ENCODE measurements at places on chromosomes 3 and 15.

DNA sequence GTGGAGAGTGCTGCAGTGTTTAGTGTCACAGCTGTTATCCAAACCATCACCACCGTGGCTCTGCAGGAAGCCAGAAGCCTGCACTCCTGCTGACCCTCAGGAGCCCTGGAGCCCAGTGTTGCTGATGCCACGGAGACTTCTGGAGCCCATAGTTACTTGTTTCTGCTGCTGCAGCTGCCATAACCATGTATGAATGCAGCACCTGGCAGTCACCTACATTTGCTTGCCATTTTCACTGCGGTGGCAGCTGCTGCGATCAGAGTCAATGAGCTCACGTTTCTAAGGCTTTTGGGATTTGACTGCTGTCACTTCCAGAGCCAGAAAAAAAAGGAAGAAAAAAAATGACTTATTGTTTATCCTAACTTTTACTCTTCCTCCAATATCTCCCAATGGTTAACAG lies 299.2 kb upstream of the THRB start:
- DNase-seq = no peak
- H3K4me3 ChIP-seq = no peak overlapping the region
- no peak overlapping the region for H3K27ac ChIP-seq
- no peaks in the 10 kb centered on the region for H3K4me1 ChIP-seq
- H3K27me3 ChIP-seq = no peaks in the 10 kb centered on the region

DNA sequence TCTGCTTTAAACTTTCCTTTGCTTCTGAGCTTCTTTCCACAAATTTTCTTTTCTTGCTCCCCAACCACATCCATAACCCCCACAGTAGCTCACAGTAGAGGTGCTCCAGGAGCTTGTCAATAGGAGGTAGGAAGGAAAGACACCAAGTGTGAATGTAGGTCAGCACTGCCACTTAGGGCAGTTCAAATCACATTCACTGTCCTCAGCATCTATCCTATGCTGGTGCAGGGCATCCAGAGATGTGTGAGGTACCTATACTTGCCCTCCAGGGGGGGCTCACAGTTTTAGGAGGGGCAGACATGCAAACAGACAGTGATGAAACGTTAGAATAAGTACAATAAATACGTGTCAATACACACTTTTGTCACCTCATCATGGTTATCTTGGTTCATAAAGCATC lies 1.5 kb upstream of the SPSB4 start:
- peaks cover 7% of the 10 kb centered on the region for H3K27me3 ChIP-seq
- DNase-seq = no peak
- H3K4me3 ChIP-seq = no peak overlapping the region
- H3K4me1 ChIP-seq = peaks cover 24% of the 10 kb centered on the region
- H3K27ac ChIP-seq = no peak overlapping the region

DNA sequence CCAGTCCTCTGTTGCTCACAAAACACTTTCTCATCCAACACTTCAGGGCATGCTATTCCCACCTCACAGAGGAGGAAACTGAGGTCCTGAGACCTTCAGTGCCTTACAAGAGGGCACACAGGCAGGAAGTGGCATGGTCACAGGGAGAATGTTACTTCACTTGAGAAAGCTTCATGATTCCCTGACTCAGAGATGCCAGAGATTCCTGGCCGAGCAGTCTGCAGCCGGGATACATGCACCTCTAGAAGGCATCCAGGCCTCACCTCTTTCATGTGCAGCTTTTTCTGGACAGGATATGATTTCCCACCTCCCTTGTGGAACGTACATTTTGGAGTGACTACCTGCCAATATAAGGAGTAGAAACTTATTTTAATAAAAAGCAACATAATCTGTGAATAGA lies 2.8 kb upstream of the SST start:
- H3K4me1 ChIP-seq = no peaks in the 10 kb centered on the region
- H3K27ac ChIP-seq = no peak overlapping the region
- H3K27me3 ChIP-seq = no peaks in the 10 kb centered on the region
- DNase-seq = no peak
- H3K4me3 ChIP-seq = no peak overlapping the region
- no peaks in the 10 kb centered on the region for H3K36me3 ChIP-seq

- H3K27ac ChIP-seq = peak overlapping the region; percentile 43
- no peak overlapping the region for H3K4me3 ChIP-seq
- no peaks in the 10 kb centered on the region for H3K36me3 ChIP-seq
- H3K4me1 ChIP-seq = peaks cover 50% of the 10 kb centered on the region
- no peaks in the 10 kb centered on the region for H3K27me3 ChIP-seq
These were observed 9.3 kb upstream of the SRP14 start for GRCh38 chr15:40048211-40048792.

DNA sequence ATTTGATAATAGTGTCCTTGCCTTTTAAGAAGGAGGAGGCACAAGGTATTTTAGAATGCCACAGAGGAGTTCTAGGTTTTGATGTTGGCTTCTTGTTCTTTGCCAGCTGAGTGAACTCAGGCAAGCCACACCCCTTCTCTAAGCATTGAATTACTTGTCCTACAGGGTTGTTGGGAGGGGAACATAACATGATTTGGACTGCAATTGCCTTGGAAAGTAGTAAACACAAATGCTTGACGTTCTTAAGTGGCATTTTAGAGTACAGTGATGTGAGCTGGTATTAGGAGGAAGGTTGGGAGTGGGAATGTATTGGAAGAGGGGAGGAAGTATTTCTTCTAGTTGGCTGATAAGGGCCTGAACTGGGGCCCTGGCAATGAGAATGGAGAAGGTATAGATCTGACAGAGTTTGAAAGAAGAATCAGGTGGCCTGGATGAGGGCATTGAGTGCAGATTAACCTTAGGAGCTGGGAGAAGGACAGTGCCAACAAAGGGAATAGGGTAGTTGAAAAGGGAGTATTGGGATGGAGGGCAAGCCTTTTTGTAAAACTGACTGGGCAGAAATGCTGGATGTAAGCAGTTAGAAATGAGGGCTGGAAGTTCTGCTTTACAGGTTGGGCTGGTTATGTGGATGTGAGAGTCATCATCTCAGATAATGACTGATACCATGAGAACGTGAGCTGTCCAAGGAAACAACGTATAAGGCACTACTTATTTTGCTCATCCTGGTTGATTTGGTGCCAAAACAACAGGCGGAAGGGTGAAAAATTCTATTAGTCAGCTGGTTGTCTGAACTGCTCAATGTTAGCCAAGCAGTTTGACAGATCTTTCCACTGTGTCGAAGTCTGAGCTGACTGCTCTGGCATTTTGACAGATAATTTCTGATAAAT lies 16.7 kb downstream of the KAT2B start:
- H3K27me3 ChIP-seq = no peaks in the 10 kb centered on the region
- H3K27ac ChIP-seq = peak overlapping the region; percentile 56
- H3K36me3 ChIP-seq = no peaks in the 10 kb centered on the region
- no peak for DNase-seq
- no peak overlapping the region for H3K4me3 ChIP-seq

GRCh38 chr3:113105093-113105449 lies 106.3 kb upstream of the BOC start:
- H3K27me3 ChIP-seq = no peaks in the 10 kb centered on the region
- H3K4me1 ChIP-seq = no peaks in the 10 kb centered on the region
- H3K36me3 ChIP-seq = no peaks in the 10 kb centered on the region
- no peak overlapping the region for H3K27ac ChIP-seq
- no peak overlapping the region for H3K4me3 ChIP-seq

DNA sequence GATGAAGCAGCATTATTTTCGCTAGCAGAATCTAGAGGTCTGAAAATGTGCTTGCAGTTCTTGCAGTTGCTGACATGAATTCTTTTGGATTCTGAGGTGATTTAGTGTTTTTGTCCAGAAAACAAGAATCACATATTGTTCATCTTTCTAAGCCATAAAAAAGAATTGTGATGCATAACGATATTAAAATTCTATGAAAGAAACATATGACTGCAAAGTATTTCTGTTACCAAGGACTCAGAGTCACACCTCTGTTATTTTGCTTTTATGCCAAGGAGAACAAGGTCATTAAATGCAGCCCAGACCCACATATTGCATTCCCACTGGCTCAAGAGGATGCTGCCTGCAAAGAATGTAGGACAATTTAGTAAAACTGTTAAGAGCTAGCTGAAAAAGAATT lies 299.8 kb upstream of the GPR149 start:
- no peak overlapping the region for H3K4me3 ChIP-seq
- H3K27ac ChIP-seq = no peak overlapping the region
- no peaks in the 10 kb centered on the region for H3K4me1 ChIP-seq
- no peaks in the 10 kb centered on the region for H3K27me3 ChIP-seq
- H3K36me3 ChIP-seq = no peaks in the 10 kb centered on the region

DNA sequence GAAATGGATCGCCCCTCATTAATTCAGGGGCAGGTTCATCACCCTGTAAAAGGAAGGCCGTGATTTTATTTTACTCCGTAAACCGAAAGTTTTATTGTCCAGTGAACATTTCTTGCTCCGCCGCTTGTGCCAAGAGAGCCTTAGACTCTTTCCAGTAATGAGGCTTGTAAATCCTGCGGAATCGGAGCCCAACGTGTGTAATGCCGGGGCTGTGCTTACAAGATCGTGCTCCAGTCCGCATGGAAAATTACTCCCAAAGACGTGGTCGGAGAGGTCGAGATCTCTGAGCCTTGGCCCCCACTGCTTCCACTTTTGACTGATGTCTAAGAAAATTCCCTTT lies 649 bp upstream of the PLOD2 start:
- H3K36me3 ChIP-seq = no peaks in the 10 kb centered on the region
- peak overlapping the region; percentile 95 for H3K27ac ChIP-seq
- peak overlapping the region; percentile 73 for H3K4me3 ChIP-seq

DNA sequence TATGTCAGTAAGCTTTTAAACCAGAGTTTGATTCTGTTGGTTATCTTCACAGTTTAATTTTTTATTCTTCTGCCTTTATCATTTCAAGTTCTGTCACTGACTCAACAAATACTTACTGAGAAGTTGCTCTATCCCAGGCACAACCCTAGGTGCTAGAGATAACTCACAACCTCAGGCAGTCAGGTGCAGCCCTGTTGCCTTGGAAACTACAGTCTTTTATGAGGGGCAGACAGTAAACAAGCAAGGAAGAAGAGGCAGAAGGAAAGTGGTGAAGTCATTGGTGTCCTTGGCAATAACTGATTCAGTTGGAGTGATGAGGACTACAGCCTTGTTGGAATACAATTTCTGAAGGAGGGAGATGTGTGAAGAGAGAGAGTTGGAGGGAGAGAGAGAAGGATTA lies 142.1 kb upstream of the LRTM1 start:
- H3K4me1 ChIP-seq = no peaks in the 10 kb centered on the region
- no peaks in the 10 kb centered on the region for H3K27me3 ChIP-seq
- no peak overlapping the region for H3K27ac ChIP-seq
- DNase-seq = no peak

DNA sequence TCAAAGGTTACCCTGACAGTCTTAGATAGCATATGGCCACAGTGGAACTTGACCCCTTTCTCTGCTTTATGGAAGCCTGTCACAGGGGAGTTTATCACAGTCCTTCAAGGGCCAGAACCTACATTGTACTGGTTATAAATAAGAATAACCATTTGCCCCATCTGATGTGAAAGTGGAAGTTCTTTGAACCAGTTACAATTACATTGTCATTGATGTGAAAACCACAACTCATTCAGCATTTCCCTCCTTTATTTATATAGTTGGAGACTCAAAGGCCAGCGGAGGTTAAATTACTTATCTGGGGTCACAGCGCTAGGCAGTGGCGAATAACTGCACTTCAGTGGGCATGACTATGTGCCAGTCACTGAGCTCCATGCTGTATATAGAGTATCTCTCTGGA lies 60.5 kb upstream of the TBC1D5 start:
- H3K36me3 ChIP-seq = no peaks in the 10 kb centered on the region
- no peak overlapping the region for H3K4me3 ChIP-seq

DNA sequence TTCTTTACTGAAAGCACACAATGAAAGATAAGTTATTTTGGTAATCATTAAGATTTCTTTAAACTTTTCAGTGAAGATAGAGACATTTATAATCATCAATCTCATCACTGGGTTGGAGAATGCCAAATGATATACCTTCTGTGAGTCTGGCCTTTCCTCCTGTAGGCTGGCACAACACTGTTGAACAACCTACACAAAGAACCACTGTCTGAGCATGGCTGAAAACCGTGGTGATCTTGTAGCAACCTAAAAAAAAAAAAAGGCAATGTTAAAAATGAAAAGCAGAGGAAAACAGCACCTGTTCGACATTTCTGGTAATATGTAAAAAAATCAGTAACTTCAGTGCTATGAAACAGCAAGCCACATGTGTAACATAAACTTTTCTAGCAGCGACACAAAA lies 1.8 kb downstream of the RPS27L start:
- no peak overlapping the region for H3K4me3 ChIP-seq
- peaks cover 30% of the 10 kb centered on the region for H3K4me1 ChIP-seq
- no peaks in the 10 kb centered on the region for H3K36me3 ChIP-seq
- DNase-seq = no peak
- H3K27ac ChIP-seq = no peak overlapping the region

- H3K27me3 ChIP-seq = no peaks in the 10 kb centered on the region
- no peak overlapping the region for H3K27ac ChIP-seq
- no peak overlapping the region for H3K4me3 ChIP-seq
- no peaks in the 10 kb centered on the region for H3K36me3 ChIP-seq
- peaks cover 8% of the 10 kb centered on the region for H3K4me1 ChIP-seq
These were observed 287.3 kb downstream of the XXYLT1 start for GRCh38 chr3:194983620-194984019.

GRCh38 chr3:195770081-195770840 lies 41.5 kb downstream of the MUC4 start:
- no peak overlapping the region for H3K4me3 ChIP-seq
- H3K36me3 ChIP-seq = no peaks in the 10 kb centered on the region
- no peak overlapping the region for H3K27ac ChIP-seq
- no peaks in the 10 kb centered on the region for H3K4me1 ChIP-seq

DNA sequence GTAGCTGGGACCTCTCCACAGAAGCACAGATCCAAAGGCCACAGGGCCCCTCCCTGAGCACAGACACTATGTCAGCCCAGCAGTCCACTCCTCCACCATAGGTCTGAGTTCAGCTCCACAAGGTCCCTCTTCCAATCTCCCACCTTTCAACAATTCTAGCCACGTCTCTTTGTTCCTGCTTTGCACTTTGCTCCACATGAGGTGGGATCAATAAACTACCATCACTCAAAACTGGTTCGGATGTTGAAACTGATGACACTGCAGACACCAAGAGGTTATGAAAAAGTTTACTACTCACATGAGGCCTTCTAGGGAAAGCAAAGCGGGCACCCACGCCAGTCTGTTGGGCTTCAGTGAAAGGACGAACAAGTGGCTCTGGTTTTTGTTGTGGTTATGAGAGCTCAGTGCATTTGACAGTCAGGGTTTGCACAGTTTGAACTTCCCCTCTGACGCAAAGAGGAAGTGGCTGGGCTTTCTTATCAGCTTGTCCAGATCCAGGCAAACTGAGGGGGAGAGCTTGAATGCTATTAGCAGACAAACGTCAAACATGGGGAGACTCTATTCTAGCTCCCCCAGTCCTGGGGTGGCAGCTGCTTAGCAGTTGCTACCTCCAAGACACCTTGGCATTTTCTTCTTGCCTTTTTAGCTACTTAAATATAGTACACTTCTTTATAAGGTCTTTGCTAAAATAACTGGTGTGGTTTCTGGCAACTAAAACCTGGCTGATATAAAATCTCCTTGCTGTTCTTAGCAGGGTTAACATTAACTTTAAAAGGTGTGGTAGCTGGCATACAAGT lies 37.8 kb downstream of the ZNF445 start:
- peak overlapping the region; percentile 59 for H3K27ac ChIP-seq
- no peaks in the 10 kb centered on the region for H3K27me3 ChIP-seq
- no peak overlapping the region for H3K4me3 ChIP-seq
- no peak for DNase-seq

DNA sequence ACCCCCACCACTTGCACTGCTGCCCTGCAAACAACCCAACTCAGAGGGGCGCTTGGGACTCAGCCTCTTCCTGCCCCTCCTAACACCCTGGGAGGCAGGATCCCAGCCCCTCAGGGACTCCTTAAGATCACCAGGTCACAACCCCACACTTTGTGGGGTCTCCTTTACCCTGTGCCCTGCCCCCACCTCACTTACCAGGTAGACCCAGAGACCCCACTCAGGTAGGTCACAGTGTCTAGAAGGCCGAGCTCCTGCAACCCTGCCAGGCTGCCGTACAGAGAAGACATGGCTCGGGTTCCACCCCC lies 9.1 kb downstream of the PLA2G4F start:
- no peak overlapping the region for H3K4me3 ChIP-seq
- DNase-seq = no peak
- H3K4me1 ChIP-seq = peaks cover 12% of the 10 kb centered on the region
- H3K27me3 ChIP-seq = no peaks in the 10 kb centered on the region
- H3K27ac ChIP-seq = no peak overlapping the region

All from vagina (tissue), 2 donors.